ENCODE measurements at places on chromosomes 13 and 19.

DNA sequence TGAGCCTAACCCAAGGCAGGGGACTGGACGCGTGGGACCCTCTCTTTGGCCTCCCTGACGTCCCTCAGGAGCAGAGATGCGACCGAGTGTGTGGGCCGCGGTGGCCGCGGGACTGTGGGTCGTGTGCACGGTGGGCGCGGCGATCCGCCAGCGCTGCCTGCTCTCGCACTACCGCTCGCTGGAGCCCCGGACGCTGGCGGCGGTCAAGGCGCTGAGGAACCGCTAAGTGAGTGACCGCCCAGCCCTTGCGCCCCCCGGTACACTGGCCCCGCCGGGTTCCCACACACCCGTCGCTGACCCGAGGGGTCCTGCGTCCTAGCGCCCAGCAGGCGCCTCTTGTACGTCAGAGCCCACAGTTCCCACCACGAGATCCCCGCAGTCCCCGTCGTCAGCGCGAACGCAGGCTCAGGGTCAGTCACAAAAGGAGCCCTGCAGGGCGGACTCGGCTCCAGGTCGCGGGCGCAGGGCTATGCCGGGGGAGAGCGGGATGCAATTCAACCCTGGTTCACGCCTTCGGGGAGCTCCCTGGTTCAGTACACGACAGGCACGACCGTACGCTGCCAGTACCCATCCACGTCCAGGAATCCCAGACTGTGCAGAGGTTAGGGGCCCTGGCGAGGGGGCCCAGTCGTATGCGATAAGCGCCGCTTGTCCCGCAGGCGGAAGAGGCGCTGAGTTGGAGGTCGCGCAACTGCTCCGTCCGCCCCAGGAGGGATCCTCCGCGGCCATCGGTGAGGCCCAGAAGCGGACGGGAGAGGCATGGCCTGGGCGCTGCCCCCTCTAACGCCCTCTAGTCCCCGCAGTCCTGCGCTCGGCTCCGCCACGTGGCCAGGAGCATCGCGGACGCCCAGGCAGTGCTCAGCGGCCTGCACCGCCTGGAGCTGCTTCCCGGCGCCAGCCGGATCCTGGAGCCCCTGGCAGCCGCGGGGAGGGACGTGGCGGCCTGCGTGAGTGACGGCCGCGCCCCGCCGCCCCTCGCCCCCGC is 3.6 kb upstream of the IFNL2 start:
- DNase-seq = no peak

DNA sequence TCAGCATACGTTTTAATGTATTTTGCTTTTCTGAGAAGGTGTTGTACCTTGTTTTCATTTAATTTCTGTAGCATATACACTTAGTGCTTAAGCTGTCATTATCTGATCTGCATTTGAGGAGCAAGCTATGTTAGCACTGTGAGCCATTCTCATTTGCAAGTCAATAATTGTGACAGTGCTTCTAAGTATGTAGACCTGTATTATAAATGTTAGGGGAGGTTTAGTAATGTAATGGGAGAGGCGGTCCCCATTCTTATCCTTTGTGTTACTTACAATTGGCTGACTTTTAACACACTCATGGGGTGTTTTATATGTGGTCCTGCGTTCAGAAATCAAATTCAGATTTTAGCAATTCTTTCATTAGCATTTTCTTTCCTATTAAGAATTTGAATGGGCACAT is 90.2 kb downstream of the GPC6 start:
- DNase-seq = no peak

DNA sequence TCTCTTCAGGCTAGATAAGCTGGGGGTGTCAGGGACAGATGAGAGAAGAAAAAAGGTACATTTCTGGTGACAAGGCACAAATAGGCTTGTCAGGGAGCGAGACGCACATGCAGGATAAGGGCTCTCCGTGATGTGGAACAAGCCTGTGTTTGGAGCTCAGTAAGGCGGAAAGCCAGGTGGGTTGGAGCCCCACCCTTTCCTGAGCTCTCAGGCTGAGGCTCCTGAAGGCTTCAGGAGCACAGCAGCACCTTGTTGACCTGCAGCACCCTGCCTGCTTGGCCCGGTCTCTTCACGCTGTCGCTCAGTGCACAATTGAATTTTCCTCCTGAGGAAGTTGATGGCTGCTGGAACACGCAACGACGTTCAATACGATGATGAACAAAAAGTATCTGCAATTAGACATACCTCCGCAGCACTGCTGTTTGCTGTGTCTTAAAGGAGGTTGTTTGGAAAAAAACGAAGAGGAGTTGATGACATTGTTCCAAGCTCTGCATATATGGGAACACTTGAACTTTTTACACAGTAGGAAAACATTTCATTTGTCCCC is 29.3 kb downstream of the SERP2 start:
- DNase-seq = peak; percentile 83

DNA sequence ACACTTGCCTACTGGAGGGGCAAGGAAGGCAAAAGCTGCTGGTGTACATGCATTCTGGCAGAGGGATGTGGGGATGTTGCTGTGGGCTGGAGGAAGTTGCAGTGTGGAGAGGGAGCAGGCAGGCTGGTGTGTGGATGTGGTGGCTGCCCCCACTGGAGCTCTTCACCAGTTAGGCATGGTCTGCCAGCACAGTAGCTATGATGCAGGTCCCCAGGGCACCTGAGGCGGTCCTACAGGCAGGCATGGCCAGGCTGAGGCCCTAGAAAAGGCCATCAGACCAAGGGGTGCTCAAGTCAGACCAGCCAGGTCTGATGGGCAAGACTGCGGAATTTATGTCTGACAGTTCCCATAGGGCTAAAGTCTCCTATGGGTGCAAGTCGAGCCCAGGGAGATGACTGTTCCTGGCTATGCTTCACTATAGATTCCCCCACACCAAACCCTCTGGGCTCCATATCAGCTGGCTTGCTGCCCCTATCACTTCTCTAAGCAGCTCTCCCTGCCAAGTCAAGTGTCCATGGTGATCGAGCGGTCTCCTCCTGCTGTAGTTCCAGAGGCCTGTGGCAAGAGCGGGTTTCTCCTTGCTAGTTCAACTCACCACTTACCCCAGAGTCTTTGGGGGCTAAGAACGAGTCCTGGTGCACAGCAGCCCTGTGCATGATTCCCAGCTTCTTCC is 473.1 kb downstream of the TDRD3 start:
- DNase-seq = no peak

DNA sequence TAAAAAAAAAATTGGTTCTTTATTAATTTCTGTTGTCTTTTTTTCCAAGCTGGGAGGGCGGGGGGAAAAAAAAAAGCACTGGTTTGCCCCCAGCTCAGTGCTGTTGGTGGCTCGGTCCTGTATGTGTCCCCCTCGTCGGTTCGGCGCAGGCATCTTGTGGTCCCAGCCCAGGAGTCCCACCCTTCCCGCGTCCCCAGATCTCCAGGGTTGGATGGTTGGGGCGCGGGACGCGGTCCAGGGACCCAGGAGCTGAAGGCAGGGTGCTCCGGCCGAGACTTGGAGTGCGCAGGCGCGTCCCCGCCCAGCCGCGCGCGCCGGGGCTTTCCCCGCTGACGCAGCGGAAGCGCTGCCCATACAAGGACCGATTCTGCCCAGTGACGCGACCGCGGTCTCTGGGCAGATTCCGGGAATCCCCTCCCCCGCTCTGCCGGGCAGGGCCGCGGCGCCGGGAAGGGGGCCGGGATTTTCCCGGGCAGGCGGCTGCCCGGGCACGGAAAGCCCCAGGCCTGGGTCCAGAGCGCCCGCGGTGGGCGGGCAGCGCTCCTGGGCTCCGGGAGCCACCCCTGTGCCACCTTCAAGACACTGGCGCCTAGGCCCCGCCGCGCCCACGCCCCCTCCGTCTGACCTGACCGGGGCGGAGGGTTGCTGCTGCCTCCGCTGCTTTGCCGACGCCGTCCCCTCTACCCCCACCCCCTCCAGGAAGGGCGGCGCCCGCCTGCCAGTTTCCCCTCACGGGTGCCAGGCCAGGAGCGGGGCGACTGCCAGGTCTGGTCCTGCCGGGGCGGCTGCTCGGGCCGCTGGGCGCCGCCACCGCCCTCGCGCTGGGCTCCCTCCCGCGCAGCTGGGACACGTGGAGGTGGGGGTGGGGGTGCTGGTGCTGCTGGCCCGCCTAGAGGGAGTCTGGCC is 2.3 kb downstream of the JUNB start:
- DNase-seq = peak; percentile 52

- no peak for DNase-seq
Measured at GRCh38 chr13:22839603-22840530, 340.9 kb upstream of the SGCG start.

DNA sequence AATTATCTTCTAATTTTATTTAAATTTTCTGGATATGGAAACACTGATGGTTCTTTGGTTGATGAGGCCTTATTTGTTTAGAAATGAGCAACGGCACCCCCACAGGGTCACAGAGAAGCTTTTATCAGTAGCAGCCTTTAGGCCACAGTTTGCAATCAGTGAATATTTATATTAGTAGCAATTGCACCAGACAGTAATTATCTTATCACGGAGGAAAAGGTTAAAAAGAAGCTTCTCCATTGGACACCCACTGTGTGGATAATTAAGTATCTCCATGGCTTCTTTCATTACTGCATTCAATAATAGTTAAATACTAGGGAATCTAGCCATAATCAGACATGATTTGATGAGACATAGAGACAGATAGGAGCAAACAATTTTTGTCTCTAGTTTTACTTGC is 2099.2 kb upstream of the PCDH20 start:
- DNase-seq = no peak

GRCh38 chr19:10000171-10000826 is 10.0 kb downstream of the COL5A3 start:
- DNase-seq = no peak

- no peak for DNase-seq
Measured at GRCh38 chr13:51825165-51825592, 19.8 kb downstream of the TMEM272 start.

Data from NCI-H526 treated with DMSO at 0.1 percent for 48 hours (cell line).